ENCODE measurements at places on chromosomes 11 and 22.

DNA sequence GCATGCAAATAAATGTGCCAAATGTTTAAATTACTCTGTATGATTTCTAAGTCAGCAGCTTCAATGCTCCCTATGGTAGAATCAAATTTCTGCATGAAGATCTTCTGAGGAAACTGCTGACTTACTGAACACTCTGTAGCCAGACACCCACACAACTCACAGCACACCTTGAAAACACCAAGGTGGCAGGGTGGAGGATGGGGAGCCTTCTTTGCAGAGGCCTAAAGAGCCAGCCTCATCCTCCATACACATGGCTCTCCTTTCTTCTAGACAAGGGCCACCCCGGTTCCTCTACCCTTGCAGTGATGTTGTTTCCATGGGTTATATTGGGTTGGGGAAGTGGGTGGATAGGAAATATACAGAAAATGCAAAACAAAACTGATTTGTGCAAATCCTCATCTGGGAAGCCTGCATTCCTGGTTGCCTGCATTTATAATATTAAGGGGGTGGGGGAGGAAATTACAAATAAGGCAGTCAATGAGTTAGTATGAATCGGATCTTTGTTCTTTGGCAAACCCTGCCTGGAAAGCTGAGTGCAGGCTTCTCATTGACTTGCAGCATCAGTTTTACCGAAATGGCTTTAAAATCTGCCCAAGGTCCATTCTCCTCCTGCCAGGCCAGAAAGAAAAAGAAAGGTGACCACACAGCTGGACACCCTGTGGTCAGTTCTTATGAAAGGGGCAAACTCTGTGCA lies 15.8 kb upstream of the ETS1 start:
- no peak for DNase-seq

DNA sequence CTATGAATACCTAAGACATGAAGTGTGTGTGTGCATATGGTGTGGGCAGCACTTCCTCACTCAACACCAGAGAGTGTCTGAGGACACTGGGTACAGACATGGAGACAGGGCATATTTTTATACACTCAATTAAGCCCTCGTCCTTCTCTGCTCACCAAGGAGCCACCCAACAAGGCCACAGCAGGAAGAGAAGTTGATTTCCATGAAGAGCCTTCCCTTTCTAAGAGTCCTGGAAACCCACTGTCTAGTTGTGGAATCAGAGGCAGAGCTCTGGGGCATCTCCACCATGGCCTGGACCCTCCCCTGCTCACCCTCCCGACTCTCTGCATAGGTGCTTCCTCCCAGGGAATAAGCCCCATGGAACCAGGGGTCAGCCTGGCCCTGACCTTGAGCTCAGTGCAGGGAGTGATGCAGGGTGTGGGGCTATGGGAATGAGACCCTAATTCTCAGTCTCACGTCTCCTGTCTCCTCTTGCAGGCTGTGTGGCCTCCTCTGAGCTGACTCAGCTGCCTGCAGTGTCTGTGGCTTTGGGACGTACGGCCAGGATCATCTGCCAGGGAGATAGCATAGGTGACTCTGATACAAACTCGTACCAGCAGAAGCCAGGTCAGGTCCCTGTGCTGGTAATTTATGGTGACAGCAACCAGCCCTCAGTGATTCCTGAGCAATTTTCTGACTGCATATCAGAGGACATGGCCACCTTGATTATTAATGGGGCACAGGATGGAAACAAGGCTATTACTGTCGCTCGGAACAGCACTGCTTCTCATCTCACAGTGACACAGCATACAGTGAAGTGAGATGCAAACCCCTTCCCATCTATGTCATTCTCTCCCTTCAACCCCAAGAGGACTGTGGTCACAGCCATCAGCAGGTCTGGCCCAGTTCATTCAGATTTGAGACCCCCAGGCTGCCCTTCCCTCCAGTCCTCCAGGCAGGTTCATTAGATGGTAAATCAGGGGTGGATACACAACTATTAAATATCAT lies 14.6 kb upstream of the IGLL5 start:
- no peak for DNase-seq

DNA sequence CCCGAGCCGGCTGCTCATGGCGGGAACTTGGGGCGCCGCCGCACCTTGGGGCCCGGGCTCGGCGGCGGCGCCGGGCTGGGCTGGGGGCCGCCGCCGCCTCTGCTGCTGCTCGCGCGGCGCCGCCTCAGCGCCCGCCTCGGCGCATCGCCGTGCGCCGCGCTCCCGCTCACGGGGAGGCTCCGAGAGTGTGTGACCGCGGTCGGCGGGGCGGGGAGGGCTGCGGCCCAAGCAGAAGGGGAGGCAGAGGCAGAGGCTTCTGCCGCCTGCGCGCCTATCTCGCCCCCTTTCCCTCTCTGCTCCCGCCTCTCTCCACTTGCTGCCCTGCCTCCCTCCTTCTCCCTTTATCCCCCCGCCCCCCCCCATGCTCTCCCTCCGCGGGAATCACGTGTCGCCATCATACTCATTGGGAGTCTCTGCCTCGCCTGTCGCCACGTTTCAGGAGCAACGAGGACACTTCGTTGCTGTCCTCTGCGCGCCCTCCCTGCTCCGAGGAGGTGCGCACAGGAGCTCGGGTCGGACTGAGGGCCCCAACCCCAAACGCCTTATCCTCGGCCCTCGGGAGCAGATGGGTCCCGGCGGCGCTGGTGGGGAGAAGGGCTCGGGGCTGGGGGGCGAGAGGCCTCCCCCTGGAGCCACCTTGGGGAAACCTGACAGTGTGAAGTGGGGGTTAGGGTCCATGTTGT lies at the start of gene GUCY1A2:
GUCY1A2 (minus strand) TSS at position 258 of the 683 bp plus-strand sequence. CDS start 421 bp downstream, outside the sequence.
- DNase-seq = no peak

DNA sequence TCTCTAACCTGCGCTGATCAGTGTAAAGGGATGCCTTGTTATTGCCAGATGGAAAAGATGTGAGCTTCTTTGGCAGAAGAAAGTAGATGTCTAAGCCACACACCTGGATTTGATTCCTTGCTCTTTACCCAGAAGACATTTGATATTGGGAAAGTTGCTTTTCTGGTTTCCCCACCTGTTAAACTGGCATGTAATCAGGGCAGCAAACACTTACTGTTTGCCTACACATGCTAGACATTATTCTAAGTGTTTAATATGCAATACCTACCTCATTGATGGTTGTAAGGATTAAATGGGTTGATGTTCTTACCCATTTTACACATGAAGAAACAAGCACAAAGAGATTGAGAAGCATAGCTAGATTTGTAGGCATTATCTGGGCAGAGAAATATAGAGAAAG lies 16.6 kb downstream of the ASRGL1 start:
- DNase-seq = no peak

GRCh38 chr11:80925321-80925720 lies 1484.5 kb upstream of the TENM4 start:
- no peak for DNase-seq

DNA sequence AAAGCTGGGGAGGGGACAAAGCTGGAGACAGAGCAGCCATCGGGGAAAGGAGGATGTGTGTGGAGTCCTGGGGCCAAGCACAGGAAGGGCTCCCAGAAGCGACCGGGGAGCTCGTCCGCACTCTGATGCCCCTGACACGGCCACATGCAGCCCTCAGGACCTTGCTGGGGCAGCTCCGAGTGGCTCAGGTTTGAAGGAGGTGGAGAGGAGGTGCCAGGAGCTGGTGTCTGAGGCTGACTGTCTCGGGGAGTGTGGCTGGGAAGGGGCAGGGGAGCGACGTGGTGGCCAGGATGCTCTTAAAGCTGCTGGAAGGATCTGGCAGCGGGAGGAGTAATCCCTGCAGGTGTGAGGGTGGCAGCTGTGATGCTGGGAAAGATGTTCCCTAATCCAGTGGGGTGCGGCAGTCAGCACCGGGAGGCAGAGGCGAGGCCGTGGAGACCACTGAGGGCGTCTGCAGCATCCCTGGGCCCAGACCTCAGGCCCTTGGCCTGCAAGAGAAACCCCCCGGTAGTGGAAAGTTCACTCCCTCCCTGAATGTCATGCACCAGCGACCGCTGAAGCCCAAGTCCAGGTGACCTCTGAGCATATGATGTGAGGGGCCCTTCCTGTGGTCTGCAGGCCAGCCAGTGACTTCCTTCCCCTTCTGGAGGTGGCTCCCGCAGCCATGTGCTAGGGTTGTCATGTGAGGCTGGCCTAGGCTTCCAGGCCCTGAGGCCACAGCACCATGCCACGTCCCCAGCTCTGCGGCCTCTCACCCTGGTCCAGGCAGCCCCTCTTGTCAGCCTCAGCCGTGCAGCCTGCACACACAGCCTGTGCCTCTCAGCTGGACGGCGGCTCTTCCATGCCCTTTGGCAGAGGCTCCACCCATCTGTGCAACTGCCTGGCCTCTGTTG lies 17.2 kb upstream of the CTSD start:
- DNase-seq = no peak
